ENCODE measurements at places on chromosomes 11 and 22.
A peak's percentile ranks its signal among the peaks of the same experiment; 100 is the strongest.

- DNase-seq: no peak
Measured at GRCh38 chr11:108754901-108755625, 90.2 kb downstream of the DDX10 start.

DNA sequence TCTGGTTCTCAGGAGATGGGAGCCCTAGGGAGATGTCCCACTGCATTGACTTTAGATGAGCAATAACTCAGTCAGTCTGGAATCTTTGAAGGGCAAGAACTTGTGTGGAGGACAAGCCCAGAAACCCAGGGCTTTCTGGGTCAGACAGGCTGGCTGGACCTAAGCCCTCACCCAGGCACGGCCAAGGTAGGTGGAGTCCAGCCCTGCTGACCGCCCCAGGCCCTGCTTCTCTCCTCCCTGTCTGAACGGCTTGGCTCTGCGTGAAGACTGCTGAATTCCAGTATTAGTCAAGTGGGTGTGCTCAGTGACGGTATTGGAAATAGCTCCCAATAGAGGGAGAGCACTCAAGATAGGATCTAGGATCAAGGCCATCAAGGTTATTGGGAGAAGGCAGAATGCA is 6.1 kb downstream of the CXCR5 start:
- DNase-seq: no peak

DNA sequence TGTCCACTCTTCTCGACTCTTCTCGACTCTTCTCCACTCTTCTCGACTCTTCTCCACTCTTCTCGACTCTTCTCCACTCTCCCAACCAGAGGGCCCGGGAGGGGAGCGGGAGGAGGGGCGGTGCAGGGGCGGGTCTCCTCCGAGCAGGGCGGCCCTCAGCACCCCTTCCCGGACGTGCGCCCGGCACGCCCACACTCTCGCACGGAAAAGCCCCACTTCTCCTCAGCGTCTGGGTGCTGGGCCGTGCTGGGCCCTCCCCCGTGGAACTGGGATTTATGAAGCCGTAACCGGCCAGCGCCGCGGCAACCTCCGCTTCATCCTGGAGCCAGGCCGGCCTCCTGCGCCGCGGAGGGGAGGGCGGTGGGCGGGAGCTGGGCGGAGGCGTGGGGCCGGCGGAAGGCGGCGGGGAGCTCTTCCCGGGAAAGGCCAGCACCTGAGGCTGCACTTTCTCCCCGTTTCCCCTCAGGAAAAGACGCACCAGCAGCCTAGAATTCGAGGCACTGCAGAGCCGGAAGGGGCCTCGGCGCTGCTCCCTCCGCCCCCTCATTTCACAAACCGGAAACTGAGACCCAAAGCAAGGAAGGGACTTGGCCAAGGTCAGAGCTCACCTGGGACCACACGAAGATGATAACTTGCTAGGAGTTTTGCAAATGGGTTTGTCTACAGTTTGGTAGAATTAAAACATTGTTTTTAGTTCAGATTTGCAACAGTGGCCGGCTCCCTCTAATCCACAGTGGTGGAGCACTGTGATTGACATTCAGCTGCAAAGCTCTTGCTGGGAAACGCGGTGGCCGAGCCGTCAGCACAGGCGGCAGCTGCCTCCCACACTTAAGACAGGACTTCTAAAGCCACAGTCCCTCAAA is 31.6 kb upstream of the JAM3 start:
- DNase-seq: no peak

GRCh38 chr11:33027846-33028536 is 11.4 kb upstream of the TCP11L1 start:
- DNase-seq: no peak

DNA sequence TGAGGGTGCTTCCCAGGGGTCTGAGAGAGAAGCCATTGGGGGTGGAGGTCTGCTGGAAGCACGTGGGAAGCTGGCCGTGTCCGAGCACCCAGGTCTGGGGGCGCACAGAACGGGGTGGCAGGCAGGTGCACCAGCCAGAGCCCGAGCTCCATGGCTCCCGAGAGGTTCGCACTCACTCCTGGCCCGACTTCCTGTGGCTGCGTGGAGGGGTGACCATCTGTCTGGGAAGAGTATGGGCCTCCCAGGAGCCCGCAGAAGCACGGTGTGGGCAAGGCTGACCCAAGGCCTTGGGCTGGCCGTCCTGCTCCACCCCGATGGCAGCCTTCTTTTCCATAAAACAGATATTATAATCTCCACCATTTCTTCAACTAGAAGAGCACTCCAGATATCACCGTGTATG is 256.0 kb upstream of the B3GAT1 start:
- no peak for DNase-seq

DNA sequence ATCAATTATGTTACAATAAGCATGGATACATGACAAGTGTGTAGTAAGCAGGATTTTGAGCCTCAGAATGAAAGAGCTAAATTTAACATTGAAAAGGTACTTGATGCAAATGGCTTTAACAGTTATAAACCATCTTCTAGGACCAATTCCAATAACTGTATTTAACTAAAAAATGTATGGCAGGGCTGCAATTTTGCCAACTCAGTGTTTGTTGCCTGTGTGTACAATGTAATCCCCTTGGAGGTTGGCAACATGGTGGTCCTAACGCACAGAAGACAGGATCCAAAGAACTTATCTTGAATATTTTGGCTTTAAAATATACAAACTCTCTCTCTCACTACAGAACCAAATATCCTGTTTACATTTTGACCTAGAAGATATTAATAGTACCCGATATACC is 2314.1 kb downstream of the LRRC4C start:
- DNase-seq: no peak

DNA sequence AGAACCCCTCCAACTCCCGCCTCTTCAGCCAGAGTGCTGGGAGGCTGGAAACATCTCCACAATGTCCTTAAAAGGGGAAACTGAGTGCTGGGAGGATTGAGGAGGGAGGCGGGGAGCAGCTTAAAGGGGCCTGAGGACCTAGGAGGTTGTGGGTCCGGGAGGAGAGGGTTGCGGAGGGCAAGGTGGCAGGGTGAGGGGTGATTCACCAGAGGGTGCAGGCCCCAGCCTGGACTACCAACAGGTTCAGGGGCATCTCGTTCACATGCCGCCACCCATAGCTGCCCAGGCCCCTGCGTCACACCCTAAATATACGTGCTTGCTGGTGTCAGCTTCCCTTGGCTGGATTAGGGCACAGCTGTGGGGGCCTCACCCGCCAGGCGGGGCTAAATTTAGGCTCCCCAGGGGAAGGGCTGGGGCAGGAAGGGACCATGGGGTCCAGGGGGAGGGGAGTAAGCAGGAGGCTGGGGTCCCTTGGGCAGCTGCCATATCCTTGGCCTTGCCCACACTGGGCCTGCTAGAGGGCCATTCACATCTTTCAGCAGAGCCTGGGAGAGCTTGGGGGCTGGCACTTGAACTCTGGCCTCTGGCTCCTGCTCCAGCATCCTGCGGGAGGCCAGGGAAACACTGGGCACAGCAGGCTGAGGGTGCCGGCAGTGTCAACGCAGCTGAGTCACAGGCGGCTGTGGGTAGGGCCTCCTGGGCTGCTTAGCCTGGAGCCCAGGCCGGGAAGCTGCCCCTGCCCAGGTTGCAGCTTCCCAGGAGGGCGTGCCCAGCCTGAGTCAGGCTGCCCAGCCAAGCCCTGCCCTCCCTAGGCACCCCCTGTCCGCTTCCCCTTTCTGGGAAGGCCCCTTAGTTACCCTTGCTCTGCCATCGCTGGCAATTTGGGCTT is 1.3 kb downstream of the EHBP1L1 start:
- peak; percentile 92 for DNase-seq

DNA sequence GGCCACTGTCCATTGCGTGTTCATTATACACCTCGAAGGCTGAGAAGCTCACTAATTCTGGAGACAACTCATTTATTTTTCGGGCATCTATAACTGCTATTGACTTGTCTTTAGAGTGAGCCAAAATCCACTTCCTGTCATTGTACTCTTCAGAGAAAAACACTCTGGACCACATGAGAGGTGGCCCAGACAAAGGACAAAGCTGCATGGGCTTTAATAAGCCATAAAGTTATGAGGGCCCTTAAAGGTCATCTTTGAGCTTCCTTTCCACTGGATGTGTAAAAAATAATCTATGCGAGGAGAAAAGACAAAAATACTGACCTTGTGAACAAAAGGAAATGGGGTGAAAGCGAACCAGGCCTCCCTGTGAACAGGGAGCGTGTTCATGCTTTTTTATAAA is 63.5 kb upstream of the ZC3H12C start:
- DNase-seq: no peak

DNA sequence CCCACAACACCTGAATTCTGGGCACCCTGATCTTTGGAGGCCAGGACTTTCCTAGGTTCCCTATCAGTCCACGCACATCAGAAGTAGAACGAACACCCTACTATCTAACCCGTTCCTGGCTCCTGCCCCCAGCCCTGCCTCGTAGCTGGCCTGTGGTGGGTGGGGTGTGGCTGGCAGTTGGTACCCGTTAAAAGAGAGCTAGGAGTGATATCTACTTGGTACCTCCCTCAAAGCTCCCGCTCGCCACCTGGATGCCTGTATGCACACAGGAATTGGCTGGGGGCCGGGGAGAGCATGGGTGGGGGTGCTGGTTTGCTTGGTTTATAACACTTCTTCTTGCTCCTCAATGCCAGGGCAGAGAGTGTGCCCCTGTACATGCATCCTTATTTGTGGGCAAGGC is 14.0 kb upstream of the NECTIN1 start:
- no peak for DNase-seq

DNA sequence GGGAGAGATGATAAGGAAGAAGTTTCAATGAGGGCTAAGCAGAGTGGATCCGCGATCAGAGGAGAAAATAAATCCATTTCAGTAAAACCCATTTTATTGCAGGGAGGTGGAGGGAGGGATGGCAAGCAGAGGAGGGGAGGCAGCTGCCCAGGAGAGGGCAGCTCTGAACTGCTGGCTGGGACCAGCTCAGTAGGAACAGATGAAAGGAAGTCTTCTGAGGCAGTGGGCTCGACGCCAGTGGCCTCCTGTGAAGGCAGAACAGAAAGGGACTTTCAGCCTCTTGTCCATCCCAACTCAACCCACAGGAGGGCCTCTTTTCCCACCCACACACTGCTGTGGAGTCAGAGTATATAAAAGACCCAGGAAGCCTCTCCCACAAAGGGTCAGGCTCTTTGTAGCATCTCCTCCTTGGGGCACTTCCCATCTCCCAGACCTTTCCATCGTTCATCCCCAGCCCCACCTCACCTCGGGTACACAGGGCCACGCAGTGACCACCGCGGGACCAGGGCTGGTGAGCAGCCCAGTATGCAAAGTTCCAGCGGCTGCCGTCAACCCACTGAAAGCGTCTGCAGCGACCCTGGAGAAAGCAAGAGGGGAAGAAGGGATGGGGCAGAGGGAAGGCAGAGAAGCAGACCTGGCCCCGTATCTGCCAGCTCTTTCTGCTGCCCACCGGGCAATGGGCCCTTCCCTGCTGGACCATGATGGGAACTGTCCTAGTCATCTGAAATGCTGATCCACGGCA is 3.0 kb downstream of the PRG2 start:
- no peak for DNase-seq

- DNase-seq: no peak
Measured at GRCh38 chr11:100296051-100296679, 390.9 kb upstream of the ARHGAP42 start.

DNA sequence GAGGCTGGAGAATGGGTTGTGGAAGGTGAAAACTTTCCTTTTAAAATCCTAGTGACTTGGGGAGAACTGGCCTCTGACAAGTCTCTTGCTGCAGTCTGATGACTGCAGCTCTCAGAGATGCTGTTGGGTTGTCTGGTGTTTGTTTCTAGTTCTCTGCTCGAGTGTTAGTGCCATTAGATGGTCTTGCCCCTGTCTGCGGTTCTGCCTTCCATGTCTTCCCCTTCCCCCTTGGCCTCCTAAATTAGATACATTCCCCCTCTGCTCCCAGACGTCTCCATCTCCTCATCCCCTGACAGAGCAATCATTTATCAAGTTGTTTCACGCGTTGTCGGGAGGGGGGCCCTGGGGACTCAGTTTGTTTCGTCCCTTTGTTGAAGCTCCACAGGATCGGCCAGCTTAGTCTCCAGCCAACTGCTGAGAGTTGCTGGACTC is 67.7 kb downstream of the CECR2 start:
- no peak for DNase-seq

DNA sequence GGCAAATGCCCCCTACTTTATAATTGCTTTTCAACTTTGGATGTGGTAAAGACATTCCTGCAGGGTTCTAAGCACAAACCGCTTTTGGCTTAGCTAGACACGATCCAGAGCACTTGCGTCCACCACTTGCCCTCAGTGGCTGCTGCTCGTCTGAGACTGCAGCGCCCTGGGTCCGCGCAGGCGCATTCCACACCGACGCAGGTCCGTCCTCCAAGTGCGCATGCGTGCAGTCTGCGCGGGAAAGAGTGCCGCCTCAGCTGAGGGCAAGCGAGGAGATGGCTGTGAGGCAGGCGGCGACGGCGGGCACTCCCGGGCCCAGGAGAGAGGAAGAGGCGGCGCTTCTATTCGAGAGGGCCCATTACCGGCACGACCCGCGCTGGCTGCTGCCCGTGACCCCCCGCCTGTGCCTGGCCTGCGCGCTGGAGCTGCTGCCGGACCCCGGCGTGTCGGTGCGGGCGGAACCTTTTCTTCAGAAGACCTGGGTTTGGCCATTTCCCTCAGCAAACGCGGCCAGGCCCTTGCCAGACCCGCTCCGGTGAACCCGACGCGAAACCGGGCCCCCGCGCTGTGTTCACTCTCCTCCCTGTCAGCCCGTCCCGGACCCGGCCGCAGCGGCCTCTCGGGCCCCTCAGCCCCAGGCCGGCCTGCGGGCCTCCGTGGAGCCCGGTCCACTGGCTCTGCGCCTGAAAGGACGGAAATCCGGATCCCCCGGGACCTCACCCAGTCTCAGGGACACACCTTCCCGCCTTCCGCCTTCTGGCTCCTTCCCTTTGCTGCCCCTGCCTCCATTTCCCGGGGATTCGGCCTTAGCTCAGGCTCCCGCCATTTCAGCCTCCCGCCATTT is at the start of gene MEI1:
MEI1 (plus strand) TSS at position 240 of the 844 bp plus-strand sequence; CDS start at position 276, 36 bp downstream.
- peak; percentile 82 for DNase-seq

- no peak for DNase-seq
Measured at GRCh38 chr22:33575041-33575440, 345.2 kb downstream of the LARGE1 start.

- no peak for DNase-seq
Measured at GRCh38 chr11:72069200-72069599, 11.1 kb downstream of the NUMA1 start.

GRCh38 chr11:59218893-59219292 is 6.2 kb upstream of the MPEG1 start:
- no peak for DNase-seq

DNA sequence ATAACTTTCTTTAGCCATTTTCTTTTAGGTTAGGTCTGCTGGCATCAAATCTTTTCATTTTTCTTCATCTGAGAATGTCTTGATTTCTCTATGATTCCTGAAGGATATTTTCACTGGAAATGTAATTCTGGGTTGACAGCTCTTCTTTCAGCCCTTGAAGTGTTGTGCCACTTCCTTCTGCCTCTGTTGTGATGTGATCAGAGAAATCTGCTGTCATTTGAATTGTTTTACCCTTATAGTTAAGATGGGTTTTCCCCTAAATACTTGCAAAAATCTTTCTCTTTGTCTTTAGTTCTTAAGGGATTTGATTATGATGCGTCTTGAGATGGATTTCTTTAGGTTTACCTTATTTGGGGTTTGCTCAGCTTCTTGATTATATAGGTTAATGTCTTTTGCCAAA is 23.0 kb downstream of the USP47 start:
- DNase-seq: no peak

GRCh38 chr11:76026281-76026680 is 180.0 kb downstream of the WNT11 start:
- no peak for DNase-seq
